ENCODE measurements at places on chromosomes 7 and 10.

- DNase-seq: no peak
These were observed 41.9 kb upstream of the NXPH1 start for GRCh38 chr7:8391353-8392062.

- DNase-seq: no peak
These were observed 85.1 kb downstream of the WDR37 start for GRCh38 chr10:1141261-1141660.

DNA sequence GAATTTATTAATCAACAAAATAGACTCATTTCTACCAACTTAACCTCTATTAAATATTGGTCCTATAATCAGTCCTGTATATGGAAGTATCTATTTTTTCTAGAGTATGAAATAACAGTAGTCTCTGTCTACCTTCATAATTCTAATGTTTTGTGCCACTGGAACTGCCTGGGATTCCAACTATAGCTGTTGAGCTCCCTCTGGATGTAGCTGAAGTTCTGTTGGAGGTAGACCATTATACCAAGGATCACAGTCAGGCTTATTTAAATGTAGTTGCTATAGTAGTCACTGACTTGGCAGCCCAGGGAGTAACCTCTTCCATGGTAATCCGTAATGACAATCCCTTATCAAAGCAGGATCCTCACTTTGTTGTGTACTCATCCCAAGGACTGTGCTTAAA, 48.5 kb upstream of the PHYHIPL start:
- DNase-seq: no peak

- no peak for DNase-seq
These were observed 6.5 kb downstream of the UBE2H start for GRCh38 chr7:129946282-129946681.

DNA sequence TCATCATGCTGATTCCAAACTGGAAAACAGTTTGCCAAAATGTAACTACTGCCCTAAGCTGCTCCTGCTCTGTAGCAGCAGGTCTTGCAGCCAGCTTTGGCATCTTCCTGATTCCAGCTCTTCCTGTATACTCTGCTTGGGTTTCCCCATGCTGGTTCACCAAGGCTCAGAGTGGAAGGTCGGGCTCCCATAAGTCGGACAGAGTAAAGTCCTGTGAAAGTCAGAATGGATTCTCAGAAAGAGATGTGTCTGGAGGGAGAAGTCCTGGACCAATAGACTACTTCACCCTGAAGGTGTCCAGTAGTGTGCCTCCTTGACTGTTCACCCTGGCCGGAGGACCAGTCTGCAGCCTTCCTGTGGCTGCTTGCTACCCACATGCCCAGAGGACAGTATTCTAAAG, 93.8 kb downstream of the STRA8 start:
- DNase-seq: no peak

- DNase-seq: no peak
These were observed 283.6 kb downstream of the ADRA2A start for GRCh38 chr10:111360260-111360925.

- no peak for DNase-seq
These were observed 3.4 kb downstream of the MMRN2 start for GRCh38 chr10:86953747-86954680.

GRCh38 chr7:20246236-20246635, 29.1 kb upstream of the MACC1 start:
- DNase-seq: no peak

DNA sequence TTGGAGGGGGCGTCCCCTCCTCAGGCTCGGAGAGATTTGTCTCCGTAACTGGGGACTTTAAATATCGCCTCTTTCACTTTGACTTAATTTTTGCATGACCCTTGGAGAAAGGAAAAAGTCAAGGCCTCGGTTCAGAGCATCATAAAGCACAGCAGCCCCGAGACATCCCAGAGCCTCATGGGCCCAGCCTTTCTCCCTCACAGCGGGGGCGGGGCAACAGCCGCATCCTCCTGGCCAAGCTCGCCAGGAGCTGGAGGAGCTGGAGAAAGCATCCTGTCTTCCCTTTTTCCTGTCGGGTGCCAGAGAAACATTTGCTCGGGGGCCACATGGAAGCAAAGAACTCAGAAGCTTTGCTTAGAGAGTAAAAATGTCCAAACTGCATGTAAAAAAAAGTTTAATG, 43.6 kb upstream of the DPYSL4 start:
- DNase-seq: no peak

DNA sequence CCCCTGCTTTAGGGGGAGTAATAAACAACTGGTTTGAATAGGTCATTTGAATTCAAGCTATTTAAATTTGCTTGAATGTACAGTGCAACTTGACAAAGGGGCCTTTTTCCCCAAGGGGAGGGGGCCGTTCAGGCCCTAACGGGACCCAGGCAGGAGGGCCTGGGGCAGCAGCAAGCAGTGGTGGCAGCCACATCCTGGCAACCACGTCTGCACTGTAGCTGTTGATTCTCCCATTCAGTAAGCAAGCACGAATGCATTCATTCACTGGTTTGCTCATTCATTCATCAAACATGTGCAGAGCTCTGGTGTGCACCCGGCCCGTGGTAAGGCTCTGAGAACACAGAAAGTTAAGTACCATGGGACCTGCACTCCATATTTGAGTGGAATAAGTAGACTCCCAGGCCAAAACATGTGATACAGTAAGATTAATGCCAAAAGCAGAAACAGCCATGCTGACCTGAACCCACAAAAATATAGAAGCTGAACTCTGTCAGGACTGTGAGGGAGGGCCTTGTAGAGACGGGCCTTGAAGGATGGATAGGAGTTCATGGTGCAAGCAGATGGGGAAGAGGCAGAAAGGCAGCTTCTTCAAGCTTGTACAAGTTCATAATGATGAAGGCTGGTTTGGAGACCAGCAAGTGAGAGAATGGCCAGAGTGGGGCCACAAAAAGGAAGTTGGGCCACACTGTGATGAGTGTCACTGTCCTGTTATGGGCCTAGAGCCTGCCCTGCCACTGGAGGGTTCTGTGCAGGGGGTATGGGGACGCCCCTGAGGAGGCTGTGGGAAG, 29.3 kb upstream of the C10orf53 start:
- no peak for DNase-seq

- DNase-seq: no peak
These were observed 627.9 kb downstream of the SDK1 start for GRCh38 chr7:3928727-3929515.

DNA sequence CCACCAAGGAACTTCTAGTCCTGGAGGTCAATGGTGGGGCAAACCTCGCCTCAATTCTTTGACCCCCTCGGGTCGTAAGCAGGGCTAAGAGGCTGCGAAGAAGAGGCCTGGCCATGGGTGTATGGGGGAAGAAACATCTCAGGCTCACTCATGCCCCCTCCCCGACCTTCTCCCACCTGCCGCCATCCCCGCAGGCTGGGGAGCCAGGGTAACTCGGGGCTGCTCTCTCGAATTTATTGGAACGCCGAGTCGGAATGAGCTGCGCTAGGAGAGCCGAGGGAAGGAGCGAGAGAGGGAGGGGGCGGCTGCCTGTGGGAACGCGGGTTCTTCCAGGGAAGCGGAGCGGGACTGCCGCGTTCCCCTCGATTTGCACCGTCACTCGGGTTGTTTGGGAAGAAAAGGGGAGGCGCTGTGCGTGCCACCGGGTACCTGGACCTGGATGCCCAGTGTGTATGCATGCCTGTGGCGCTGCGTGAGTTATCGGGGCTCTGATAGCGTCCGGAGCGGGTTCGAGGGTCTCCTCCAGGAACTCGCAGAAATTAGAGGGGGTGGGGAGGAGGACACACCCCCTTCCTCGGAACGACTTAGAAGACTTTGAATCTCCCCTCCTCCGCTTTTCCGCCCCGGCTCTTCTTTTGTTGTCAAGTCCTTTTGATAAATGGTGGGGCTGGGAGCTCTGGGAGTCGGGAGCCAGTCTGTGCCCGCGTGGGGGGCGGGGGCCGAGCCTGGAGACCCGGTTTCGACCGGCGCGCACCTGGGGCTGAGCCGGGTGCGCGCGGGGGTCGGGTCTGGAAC, 1.8 kb upstream of the ZNF503 start:
- no peak for DNase-seq

DNA sequence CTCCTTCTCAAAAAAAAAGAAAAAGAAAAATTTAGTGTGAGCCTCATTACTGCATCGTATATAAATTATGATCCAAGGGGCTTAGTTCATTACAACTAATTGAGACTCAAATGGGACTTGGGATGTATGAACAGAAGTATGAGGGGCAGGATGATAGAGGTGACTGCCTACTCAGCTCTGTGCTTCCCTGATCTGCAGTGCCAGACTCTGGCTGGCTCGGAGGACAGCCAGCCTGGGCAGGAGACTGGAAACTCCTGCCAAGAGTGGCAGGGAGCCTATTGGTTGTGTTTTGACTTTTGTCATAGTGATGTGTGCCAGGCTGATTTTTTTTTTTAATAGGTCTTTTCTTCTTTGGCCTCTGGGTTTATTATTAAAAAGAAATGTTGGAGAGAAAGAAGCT, 73.8 kb upstream of the GTF2IRD1 start:
- DNase-seq: no peak

DNA sequence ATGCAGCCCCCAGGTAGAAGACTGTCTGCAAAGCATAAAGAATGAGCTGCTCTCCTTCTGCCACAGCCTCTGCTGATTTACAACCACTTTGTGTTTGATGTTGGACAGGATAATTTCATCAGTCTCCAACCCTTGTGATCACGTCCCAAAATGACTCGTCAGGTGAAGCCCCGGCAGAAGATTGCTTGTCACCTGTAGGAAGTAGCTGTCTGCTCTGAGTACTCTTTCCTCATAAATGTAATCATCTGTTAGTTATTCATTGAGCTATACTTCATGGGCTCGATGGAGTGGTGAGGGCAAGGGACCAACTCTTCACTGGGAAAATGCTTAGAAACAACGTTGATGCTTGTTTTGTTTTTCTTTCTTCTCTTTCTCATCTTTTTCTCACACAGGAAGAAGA, 290.9 kb upstream of the SP8 start:
- no peak for DNase-seq

DNA sequence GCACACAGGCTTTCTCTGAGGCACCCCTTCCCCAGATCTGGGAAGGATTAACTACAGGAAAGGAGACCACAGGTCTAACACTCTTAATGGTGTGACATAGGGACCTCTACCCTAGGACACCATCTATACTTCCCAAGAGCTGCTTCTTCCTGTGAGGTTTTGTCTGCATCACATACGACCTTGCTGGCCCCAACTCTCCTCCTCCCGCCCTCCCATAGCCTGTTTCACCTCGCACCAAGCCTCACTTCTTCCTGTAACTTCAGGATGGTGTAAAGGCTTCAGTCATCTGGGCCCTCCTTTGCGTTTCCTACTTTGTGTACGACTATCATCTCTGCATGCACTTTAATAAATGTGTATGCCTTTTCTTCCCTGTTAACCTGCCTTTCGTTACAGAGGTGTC, 274.3 kb downstream of the KLF6 start:
- DNase-seq: no peak

GRCh38 chr10:129883029-129883428, 81.0 kb downstream of the EBF3 start:
- no peak for DNase-seq

DNA sequence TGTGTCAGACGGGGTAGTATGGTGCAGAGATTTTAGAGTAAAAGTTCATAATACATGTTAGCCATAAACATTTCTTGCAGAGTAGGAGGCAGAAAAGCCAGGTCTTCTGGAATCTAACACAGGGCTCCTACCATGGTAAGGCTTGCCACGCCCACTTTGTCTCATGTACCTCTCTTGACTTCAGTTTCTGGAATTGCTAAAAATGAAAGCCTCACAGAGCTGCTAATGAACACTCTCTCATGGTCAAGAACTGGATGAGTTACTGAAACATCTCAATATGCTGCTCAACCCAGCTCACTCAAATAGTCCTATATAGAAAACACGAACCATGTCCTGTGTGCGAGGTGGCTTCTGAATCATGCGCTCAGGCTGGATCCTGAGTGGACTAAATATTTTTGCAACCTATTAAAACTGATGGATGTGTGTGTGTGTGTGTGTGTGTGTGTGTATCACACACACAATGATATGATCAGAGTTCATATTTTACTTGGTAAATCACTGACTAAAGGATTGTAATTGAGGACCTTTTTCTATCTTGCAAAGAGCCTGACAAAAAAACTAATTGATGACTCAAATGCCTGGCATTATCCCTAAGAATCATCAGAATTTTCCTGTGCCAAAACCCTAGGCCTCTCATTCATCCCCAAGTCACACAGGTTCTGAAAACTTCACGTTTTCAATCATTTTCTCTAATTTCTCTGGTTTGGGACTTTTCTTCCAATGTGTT, 1306.6 kb downstream of the XPNPEP1 start:
- no peak for DNase-seq

- no peak for DNase-seq
These were observed 43.2 kb downstream of the DPYSL4 start for GRCh38 chr10:132229834-132230556.

DNA sequence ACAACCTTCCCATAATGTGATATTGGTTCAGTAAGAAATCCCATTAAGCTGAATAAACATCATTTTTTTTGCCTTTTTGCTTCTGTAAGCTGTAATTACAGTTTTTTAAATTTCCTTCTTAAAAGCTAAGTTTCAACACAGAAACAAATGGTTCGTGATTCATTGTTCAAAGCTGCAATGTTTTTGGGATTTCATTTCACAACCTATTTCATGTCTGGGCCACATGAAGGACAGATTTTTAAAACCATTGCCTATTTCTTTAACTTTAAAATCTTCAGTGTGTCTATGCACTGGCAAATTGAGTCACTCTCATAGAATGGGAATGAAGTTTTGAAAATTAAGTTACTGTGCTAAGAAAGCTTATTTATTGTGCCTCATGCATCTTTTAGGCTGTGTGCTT, 66.9 kb downstream of the TFPI2 start:
- DNase-seq: no peak

GRCh38 chr10:112746329-112746728, 203.7 kb upstream of the TCF7L2 start:
- DNase-seq: no peak

GRCh38 chr10:14692344-14693076, 82.2 kb downstream of the FAM107B start:
- no peak for DNase-seq

GRCh38 chr7:151374726-151375125, 33.1 kb downstream of the NUB1 start:
- DNase-seq: no peak

DNA sequence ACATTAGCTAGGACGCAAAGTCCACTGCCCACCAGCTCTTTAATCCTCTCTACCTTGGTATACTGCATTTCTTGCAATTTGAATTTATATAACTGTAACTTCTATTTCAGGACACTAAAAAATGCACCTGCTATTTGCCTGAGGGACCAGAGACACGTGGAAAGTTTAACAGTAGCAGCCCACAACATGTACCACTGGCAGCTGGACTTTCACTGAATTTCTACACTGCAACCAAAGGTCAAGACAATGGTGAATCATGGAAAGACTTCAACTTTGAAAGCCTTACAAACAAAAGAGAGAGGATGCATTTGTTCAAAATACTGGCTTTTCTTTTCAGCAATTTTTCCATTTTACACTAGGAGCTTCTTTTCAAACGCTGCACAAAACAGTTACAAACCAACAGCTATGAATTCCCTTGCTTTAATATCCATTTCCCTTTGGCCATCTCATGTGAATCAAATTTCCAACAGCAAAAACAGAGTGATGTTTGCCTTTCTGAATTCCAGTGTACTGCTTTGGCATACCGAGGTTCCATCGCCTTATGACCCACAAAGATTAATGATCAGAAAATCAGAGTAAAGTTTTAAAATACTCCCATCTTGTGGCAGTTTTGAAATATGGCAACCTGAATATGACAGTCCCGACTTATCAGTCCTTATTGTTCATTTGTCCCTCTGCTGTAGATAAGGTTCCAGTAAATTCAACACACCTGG, 29.9 kb upstream of the HNRNPH3 start:
- peak; percentile 12 for DNase-seq

Data from skeletal muscle cell (primary cell).